ENCODE measurements at places on chromosomes 7 and 10. TPM values are rescaled to one million over a fixed set of nuclear protein-coding genes. Genes with fewer than 3 reads are reported as not detected.

DNA sequence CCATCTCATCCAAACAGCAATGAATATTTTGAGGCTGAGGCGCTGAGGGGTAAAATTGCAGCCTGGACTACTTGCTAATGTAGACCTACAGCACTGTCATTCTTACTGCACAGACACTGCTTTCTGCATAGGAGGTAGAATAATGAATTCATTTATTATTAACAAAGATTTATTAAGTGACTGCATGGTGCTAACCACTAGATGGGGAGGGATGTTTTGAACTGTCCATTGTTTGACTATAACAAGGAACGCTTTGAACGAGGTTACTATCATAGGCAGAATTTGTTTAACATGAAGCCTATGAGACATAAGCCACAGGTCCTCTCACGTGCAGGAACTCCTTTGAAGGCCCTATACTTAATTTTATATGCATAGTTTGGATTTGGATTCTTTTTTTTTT lies 143.8 kb downstream of the CFTR start:
- DNase-seq: no peak

GRCh38 chr10:3442451-3442990 lies 269.9 kb upstream of the PITRM1 start:
- DNase-seq: no peak

GRCh38 chr10:109695988-109696387 lies 227.3 kb downstream of the XPNPEP1 start:
- DNase-seq: no peak

Gene SPDYE8
- not detected for total RNA-seq

Gene NUPR2
- not detected for total RNA-seq

Gene NKX1-2
- 0.36 TPM for total RNA-seq

- DNase-seq: no peak
Measured at GRCh38 chr7:116162254-116162653, 48.1 kb upstream of the TES start.

- peak; percentile 0 for DNase-seq
Measured at GRCh38 chr7:113159746-113160339, 41.5 kb upstream of the SMIM30 start.

Gene C10orf105
- total RNA-seq: not detected

DNA sequence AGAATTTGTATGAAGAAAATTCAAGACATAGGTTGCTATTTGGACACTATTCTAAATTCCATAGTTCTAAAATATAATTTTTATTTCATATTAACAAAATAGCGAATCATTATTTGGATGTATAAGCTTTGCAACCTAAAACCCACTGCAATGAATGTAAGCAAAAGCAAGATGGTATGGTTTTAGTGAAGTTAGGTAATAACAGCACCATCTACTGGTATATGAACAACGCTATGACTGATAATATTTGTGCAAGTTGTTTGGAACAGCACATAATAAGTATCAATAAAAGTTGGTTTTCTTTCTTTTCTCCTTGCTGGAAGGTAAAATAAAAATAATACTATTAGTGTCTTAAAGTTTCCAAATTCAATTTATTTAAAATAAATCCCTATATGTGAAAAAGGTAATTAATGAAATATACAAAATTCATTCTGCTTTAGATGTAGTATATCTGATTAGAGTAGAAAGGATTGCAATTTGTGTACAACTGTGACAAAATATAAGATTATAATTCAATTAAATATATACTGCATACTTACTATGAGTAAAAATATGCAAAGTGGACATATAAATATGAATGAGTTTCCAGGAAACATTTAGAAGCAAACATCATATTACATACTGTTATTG lies 79.0 kb upstream of the LSM8 start:
- no peak for DNase-seq
